Activated T-helper 1 cell treated with anti-CD3 and anti-CD28 coated beads, Interleukin-2, amount 50 U/mL, for 16 hours (primary cell): ENCODE measurements at places on chromosomes 1 and 21.

GRCh38 chr21:43782431-43783097, 6.5 kb upstream of the CSTB start:
- DNase-seq, result no peak

DNA sequence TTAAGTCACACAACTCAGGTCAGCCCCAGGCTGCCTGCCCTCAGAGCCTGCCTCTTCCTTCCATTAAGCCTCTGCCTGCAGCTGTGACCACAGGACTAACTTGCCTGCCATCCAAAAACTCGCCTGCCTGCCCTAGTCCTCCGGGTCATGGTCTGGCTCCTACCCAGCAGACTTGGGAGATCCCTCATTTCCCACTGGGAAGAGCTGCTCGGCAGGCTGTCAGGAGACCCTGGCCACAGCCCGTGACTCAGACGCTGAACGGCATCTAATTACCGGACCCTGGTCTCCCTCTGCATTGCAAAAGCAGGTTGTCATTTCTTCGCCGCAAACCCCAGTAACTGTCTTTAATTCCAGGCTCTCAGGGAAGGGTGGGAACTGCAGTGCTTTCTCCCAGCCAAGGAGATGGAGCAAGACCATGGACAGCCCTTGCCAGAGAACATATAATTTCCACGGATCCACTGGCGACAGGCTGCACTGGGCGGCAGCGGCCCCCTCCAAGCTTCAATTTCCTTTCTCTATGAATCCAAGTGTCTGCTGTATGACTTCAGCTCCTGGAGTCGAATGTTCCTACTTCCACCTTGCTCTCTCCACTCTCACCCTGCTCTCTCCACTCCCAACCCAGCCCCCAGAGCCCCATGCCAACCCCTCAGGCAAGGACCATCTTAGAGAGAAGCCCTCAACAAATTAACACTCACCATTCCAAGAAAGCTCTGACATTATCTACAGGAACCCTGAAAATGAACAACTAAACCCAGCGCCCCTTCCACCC, 20.4 kb downstream of the OLFML2B start:
- no peak for DNase-seq

DNA sequence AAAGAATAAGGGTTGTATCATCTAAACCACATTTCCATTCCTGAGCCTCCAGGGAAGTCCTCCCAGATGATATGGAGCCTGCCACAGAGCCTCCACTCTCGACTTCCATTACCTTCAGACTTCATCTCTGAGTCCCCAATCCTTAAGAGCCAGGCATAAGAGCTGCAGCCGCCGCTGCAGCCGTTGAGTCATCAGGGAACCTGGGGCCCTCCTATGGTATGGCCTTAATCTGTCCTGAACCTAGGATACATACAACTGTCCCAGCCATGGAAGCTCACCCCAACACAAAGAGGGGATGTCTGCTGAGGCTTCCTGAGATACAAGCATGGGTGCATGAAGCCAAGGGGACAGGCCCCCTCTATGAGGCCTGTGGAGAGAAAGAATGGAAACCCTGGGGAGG, 16.3 kb downstream of the TAL1 start:
- no peak for DNase-seq

DNA sequence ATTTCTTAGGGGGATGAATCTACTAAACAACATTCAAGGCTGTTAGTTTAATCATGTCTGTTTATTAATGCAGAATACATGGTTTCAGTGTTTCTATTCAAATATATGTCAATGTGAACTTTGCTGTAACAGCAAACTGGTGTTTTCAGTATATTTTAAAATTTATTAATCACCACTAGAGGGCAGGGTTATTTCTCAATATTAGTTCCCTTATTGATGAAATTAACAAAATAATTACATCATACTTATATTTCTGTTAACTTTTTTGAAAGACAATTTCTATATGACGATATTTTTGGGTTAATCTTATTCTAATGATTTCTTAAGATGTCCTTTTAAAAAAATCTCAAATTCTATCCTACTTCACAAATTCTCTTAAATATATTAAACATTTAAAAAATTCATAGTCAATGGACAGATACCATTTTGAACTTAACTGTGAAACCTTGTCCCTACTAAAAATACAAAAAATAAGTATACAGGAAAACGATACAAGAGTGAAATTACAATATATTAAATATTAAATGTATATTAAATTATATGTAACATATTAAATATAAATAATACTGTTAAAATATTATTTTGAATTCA, 1034.1 kb upstream of the PRMT6 start:
- no peak for DNase-seq

GRCh38 chr1:22188914-22189313, 46.0 kb upstream of the WNT4 start:
- no peak for DNase-seq

DNA sequence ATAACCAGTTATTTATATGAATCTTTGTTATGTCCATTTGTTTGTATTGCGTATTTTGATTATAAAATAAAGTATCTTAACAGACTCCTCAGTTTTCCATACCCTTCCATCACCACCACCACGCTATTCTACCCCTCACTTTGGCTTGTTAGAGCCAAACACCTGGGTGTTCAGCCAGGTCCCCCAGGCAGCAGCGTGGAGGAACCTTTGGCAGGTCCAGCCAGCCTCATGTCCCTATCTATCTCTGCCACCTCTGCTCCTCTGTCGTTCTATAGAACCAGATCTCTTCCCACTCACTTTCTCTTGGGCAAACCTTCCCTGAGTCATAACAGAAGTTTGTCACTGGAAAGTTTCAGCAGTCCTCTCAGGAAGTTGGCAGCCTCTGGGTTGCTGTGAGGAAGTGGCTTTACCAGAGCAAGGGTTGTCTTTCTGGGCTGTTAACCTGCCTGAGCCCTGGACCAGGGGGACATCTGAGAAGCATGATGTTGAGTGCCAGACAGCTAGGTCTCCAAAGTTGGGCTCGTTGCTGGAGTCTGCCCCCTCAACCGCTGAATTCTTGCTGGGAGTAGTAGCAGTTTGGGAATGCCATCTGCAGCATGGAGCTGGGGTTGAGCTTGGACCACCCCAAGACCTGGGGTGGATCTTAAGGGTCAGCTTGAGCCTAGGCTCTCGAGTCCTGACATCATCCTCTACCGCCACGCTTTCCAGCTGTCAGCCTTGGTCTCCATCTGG, 996 bp upstream of the SH3BGRL3 start:
- DNase-seq, result no peak

GRCh38 chr1:83845437-83846071, 153.4 kb downstream of the TTLL7 start:
- no peak for DNase-seq

DNA sequence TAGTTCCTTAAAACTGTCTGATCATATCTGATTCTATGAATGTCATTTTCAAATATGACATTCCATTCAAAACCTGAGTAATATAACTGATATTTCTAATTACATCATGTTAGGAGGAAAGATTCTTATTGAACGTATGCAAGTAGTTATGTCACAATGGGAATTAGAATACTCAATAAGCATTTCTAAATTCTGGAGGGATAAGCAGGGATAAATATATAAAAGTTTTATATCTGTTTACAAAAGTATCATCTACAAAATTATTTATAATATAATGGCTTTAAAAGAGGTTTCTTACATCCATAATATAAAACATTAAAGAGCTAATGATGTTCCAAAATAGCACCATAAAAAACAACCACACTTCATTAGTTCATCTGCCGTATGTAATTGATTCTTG, at the start of gene OR14A2:
OR14A2 (minus strand) TSS at position 101 of the 400 bp plus-strand sequence.
- DNase-seq, result no peak

DNA sequence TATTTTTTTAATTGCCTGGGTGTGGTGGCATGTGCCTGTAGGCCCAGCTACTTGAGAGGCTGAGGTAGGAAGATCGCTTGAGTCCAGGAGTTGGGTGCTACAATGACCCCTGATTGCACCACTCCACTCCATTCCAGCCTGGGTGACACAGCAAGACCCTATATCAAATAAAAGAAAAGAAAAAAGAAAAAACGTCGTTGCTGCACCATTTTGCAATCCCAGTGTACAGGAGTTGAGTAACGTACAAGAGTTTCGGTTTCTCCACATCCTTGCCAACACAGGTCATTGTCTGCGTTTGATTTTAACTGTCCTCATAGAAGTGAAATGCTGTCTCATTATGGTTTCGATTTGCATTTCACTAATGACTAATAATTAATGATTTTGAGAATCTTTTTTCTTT, 7.9 kb downstream of the ZNF684 start:
- DNase-seq, result no peak

GRCh38 chr1:27374362-27375086, at the start of gene FCN3:
TSS of gene FCN3 (minus strand) at chr1:27374824. CDS start at chr1:27374818, 6 bp downstream.
- no peak for DNase-seq

DNA sequence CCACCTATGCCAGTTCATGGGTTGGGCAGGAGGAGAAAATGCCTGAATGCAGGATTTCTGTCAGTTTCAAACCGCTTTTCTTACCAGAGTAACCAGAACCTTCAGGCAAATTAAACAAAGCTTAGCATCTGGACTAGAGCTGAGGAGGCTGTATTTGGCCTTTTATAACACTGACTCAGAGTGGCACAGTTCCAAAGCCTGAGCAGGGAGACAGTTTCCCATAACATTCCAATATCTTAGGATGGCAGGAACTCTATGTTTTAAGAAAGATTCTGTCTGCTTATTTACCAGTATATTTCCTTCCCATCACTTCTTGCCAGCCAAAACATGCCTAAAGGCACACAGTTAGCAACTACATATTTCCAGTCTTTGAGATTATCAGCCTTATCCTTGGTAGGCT, 46.8 kb downstream of the UBR4 start:
- no peak for DNase-seq

DNA sequence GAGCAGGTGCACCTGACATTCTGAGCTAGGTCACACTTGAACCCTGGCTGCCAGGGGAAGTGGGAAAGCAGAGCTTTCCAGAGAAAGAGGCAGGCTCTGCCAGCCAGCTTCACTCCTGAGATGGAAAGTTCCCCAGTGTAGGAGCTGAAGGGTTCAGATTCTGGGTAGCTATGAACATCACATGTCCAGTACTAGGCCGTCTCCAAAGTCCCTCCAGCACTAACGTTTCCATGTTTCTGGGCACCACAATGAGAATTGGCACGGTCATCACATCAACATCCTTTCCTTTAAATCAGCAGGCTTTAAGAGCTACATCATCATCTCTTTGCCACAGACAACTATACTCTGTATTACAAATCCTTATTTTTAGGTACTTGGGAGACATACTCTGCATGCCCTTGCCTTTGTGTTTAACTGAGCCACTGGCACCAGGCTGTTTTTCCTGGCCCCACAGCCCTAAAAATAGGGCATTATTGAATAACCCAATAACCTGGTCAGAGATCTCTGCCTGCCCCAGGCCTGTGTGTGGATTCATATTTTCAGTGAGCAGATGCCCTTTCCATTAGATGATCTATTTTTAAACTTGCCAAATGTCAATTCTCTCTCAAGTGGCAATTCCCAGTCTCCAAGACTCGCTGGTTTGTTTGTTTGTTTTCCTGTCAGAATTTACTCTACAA, 35.4 kb upstream of the USP24 start:
- no peak for DNase-seq

DNA sequence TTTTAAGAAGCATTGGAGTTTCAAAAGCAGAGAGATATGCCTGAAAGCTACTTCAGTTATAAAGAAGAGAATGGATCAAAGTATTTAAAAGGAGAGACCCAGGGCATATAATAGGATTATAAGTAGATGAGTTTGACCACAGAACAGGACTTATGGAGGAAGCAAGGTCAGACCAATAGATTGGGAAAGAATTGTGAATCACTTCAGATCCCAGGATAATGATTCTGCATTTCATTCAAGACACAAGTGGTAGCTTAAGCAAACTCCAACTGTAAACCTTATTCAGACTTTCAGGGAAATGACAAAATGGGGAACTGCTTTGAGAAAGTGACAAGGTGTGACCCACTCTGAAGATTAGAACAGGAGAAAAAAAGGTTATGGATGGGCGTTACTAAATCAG, 18.9 kb upstream of the OR10J5 start:
- DNase-seq, result no peak

- DNase-seq, result no peak
Measured at GRCh38 chr1:29747196-29747595, 510.9 kb downstream of the PTPRU start.

GRCh38 chr1:203907901-203908300, 46.5 kb downstream of the SNRPE start:
- DNase-seq, result no peak

GRCh38 chr1:185680453-185680852, 53.7 kb upstream of the HMCN1 start:
- DNase-seq, result no peak

- no peak for DNase-seq
Measured at GRCh38 chr1:12125422-12126355, 41.1 kb upstream of the TNFRSF1B start.

DNA sequence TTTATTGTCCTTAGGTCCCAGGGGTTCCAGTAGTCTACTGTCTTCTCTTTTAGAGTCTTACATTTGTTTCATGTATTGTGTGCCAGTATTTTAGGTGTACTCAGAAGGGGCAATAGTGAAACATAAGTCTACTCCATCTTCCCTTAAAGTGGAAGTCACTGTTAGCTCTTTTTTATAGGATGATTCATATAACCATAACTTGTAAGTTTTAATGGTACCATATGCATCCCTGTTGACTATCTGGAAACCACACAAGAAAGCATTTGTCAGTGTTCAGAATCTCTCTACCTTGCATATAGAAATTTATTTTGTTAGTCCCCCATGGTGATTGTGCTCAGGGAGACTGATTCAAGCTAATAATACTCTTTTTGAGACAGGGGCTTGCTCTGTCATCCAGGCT, 149.9 kb downstream of the HS2ST1 start:
- DNase-seq, result no peak

DNA sequence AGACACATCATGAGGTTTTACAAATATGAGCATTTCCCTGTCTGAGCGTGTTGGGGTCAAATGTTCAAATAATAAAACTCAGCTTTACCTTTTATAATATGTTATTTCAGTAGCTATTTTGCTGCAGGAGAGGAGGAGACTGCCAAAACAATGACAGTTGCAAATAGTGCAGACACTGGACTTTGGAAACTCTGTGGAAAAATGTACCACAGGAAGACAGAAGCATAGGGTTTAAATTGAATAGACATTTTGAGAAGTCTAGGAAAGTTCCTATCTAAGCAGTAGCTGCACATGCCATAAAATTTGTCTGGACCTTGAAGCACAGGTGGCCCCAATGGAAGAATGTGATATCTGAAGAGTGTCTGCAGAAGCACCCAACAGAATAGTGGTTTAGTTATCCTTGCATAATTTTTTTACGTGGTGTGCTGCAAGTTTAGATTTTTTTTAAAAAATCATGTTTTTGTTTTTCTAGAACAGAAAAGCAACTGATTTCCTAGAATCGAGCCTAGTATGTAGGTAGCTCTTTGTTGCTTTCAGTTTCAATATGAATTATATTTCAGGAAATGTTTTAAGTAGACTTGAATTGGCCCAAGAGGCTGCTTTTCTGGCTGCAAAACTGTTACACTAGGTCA, 14.0 kb upstream of the GBP5 start:
- no peak for DNase-seq
